ENCODE measurements at places on chromosomes 7 and 10. TPM values are rescaled to one million over a fixed set of nuclear protein-coding genes. Genes with fewer than 3 reads are reported as not detected.

Gene ANXA8L1
- 185 TPM for total RNA-seq

DNA sequence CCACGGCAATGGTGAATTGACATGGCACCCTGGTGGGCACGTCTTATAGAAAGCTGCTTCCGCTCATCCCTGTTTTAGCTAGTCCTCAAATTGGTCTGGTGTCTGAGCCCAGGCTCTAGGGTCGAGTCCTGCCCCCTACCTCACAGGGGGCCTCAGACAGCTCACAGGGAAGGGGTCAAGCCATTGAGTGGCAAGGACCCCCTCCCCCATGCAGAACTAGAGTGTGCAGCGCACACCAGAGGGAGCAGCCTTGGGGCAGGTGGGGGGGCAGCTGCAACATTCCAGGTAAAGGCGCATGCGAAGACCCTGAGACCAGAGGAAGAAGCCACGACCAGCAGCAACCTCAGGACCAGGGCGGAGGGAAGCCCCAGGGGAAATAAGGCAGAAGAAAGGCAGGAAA, 240.4 kb upstream of the PPP2R2D start:
- 0 out of 2 replicates have a peak, but pooled peaks cover 6% of the 10 kb centered on the region for H3K27me3 ChIP-seq
- no peaks in the 10 kb centered on the region for H3K4me1 ChIP-seq
- H3K27ac ChIP-seq: no peak overlapping the region
- H3K36me3 ChIP-seq: no peaks in the 10 kb centered on the region

DNA sequence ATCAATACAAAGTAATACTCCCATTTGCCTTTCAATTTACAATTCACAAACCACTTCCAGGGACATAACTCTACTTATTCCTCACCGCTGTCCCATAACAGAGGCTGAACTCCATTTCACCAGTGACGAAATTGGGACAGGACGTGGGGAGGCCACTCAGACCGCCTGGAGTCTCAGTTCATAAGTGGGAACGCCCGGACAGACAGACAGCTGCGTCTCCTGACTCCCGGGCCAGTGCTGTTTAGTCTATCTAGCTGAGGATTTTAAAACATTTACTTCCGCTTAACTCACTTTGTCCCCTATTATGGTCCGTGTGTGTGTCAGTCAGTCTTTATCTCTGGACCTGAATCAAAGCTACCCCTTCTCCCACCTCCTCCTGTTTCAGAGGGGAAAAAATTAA, 67.4 kb upstream of the ZNF438 start:
- DNase-seq: no peak
- no peaks in the 10 kb centered on the region for H3K27me3 ChIP-seq
- peaks cover 30% of the 10 kb centered on the region for H3K4me1 ChIP-seq
- no peaks in the 10 kb centered on the region for H3K36me3 ChIP-seq
- peak overlapping the region; percentile 87 for H3K27ac ChIP-seq

Gene C10orf143
- 2.8 TPM for total RNA-seq

Gene ZNF33A
- total RNA-seq: 19.5 TPM

GRCh38 chr7:28125431-28126409, 54.9 kb downstream of the JAZF1 start:
- no peak overlapping the region for H3K4me3 ChIP-seq
- no peak overlapping the region for H3K27ac ChIP-seq
- no peaks in the 10 kb centered on the region for H3K27me3 ChIP-seq
- no peaks in the 10 kb centered on the region for H3K4me1 ChIP-seq
- DNase-seq: no peak

Gene HOXA4
- not detected for total RNA-seq
